ENCODE measurements at places on chromosomes 3 and 15. TPM values are rescaled to one million over a fixed set of nuclear protein-coding genes. Genes with fewer than 3 reads are reported as not detected.

DNA sequence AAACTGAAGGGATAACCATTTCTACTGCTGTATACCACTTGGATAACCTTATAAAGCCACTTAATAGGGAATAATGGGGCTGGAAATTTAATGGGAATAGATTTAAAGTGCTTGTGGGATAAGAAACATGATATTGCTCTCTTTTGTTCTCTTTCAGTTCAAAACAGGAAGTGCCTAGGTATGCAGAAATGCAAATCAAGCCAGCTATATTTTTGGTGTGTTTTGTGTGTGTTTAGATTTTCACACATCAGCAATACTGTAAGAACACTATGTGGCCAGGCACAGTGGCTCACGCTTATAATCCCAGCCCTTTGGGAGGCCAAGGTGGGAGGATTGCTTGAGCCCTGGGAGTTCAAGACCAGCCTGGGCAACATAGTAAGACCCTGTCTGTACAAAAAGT lies 442.3 kb upstream of the TPRG1 start:
- DNase-seq, result no peak

GRCh38 chr3:187041362-187042307 lies 97.7 kb downstream of the RPL39L start:
- peak; percentile 52 for DNase-seq

- DNase-seq, result no peak
Observed at GRCh38 chr3:46453526-46454208, 11.0 kb downstream of the LTF start.

- no peak for DNase-seq
Observed at GRCh38 chr3:37887062-37887461, 25.4 kb downstream of the CTDSPL start.

GRCh38 chr3:134018850-134019249 lies 10.9 kb downstream of the SLCO2A1 start:
- no peak for DNase-seq

- peak; percentile 96 for DNase-seq
Observed at GRCh38 chr3:58047826-58048225, 39.6 kb downstream of the FLNB start.

DNA sequence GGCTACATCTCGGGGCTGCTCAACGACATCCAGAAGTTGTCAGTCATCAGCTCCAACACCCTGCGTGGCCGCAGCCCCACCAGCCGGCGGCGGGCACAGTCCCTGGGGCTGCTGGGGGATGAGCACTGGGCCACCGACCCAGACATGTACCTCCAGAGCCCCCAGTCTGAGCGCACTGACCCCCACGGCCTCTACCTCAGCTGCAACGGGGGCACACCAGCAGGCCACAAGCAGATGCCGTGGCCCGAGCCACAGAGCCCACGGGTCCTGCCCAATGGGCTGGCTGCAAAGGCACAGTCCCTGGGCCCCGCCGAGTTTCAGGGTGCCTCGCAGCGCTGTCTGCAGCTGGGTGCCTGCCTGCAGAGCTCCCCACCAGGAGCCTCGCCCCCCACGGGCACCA lies 17.0 kb downstream of the ANKRD63 start:
- DNase-seq, result no peak

DNA sequence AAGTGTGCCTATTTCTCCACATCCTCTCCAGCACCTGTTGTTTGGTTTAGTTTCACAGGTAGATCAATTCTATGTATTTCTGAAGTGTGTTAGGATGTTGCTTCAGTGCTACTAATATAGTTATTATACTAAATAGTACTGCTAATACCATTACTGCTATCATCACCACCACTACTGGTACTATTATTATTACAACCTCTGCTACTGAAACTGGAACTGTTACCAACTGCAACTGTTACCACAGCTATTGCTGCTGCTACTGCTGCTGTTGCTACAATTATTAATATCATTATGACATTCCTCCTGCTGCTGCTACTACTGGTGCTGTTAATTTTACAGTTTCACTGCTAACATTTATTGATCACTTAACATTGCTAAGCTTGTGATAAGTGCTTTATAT lies 8.3 kb upstream of the LMOD3 start:
- DNase-seq, result no peak

- peak; percentile 18 for DNase-seq
Observed at GRCh38 chr15:101558221-101558941, 68.9 kb upstream of the PCSK6 start.

GRCh38 chr3:138539352-138539751 lies 54.7 kb downstream of the CEP70 start:
- DNase-seq, result no peak

The UROC1 gene
- not detected for total RNA-seq

The NME9 gene
- total RNA-seq, result not detected

All from M059J (cell line).